ENCODE measurements at places on chromosomes 2 and 18. TPM values are rescaled to one million over a fixed set of nuclear protein-coding genes. Genes with fewer than 3 reads are reported as not detected.

DNA sequence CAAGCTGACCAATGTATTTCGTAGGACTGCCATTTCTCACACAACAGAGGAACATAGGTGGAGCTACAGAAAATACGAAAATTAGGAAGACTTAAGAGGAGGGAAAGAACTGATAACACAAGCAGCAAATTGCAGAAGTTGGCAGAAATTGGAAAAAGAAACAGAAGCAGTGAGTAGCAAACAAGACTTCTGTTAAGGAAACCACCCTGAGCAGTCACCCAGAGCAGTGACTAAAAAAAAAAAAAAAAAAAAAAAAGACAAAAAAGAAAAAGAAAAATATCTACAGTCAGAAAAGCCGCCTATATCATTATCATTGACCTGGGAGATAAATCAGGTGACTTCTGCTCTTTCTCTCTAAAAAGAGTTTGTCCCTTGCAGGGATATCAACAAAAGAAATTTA, 21.4 kb downstream of the STK17B start:
- no peak for DNase-seq
- no peak overlapping the region for H3K4me3 ChIP-seq
- no peaks in the 10 kb centered on the region for H3K36me3 ChIP-seq
- H3K4me1 ChIP-seq: no peaks in the 10 kb centered on the region

GRCh38 chr2:16069663-16069932, 129.2 kb downstream of the MYCN start:
- H3K4me3 ChIP-seq: no peak overlapping the region
- no peak for DNase-seq

The DLGAP1 gene
- total RNA-seq: 42.2 TPM

The GKN1 gene
- total RNA-seq: not detected

The NCK2 gene
- total RNA-seq: 39.0 TPM

DNA sequence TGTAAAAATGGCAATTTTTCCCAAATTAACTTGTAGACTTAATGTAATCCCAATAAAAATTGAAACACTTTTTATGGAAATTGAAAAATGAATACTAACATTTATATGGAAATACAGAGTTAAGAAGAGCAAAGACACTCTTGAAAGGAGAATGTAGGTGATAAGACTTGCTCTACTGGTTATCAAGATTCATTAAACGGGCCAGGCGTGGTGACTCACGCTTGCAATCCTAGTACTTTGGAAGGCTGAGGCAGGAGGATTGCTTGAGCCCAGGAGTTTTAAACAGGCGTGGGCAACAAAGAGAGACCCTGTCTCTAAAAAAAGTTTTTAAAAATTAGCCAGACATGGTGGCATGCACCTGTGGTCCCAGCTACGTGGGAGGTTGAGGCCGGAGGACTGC, 29.5 kb upstream of the ZNF396 start:
- no peaks in the 10 kb centered on the region for H3K36me3 ChIP-seq
- no peaks in the 10 kb centered on the region for H3K27me3 ChIP-seq
- DNase-seq: no peak
- H3K27ac ChIP-seq: no peak overlapping the region

GRCh38 chr2:238818561-238818960, 29.3 kb upstream of the TWIST2 start:
- H3K27ac ChIP-seq: no peak overlapping the region
- no peaks in the 10 kb centered on the region for H3K4me1 ChIP-seq

DNA sequence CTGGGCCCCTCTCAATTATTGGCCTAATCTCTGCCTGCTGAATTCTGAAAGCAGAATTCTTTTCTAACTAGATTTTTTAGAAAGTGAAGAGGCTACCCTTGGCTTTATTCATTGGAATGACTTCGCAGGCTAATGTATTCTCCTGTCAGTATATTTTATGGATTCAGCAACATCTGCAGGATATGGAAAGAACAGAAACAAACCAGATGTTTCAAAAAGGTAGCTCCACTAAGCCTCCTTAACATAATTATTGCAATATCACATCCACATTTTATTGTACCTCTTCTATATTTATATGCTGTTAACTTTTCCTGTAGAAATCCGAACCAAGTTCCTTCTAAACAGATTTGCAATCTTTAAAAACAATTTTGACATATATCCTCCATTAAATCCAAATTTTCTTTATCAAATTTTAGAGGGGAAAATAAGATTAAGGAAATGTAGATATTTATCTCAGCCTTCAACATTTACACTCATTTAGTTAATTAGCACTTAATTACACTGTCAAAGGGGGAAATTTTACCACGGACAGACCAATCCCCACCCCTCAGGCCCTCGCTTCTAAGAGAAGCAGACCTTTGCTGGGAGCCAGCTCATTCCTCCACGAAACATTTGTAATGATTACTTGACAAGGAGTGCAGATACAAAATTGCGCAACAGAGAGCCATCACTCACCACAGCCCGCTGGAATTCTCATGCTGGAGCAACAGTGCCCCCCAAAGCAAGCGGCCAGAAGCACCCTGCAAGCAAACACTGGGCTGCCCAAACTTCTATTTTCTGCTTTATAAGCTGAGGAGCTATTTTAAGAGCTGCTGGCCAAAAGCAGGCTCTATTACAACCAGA, 253.4 kb downstream of the ETAA1 start:
- H3K27me3 ChIP-seq: no peaks in the 10 kb centered on the region
- DNase-seq: peak; percentile 54
- no peaks in the 10 kb centered on the region for H3K36me3 ChIP-seq
- H3K4me3 ChIP-seq: no peak overlapping the region
- H3K4me1 ChIP-seq: no peaks in the 10 kb centered on the region

DNA sequence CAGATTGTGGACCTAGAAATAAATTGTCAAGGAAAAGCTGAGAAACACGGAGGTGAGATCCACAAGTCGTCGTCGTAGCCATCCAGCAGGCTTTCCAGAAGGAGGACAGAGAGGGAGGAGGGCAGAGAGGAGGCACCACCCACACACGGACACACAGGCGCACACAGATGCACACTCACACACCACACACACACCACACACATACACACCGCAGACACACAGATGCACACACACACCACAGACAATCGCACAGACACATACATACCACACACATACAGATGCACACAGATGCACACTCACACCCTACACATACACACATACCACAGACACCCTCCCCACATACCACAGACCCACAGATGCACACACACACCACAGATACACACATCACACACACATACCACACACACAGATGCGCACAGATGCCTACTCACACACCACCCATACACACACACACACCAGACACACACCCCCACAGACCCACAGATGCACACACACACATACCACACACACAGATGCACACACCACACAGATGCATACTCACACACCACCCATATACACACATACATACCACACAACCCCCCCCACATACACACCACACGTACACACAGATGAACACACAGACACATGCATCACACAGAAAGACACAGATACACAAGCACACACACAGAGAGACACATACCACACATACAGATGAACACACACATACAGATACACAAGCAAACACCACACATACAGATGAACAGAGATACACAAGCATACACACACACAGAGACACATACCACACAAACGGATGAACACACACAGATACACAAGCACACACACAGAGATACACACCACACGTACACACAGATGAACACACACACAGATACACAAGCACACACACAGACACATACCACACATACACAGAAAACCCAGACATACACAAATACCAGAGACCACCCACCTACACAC, 12.7 kb upstream of the BOK start:
- peaks cover 5% of the 10 kb centered on the region for H3K4me1 ChIP-seq
- no peak overlapping the region for H3K4me3 ChIP-seq
- H3K36me3 ChIP-seq: no peaks in the 10 kb centered on the region
- no peak for DNase-seq
- H3K27me3 ChIP-seq: no peaks in the 10 kb centered on the region

- DNase-seq: no peak
- H3K27me3 ChIP-seq: no peaks in the 10 kb centered on the region
- H3K36me3 ChIP-seq: no peaks in the 10 kb centered on the region
- H3K4me1 ChIP-seq: no peaks in the 10 kb centered on the region
- H3K27ac ChIP-seq: no peak overlapping the region
- no peak overlapping the region for H3K4me3 ChIP-seq
These were observed 88.4 kb downstream of the DSEL start for GRCh38 chr18:67428158-67428557.

DNA sequence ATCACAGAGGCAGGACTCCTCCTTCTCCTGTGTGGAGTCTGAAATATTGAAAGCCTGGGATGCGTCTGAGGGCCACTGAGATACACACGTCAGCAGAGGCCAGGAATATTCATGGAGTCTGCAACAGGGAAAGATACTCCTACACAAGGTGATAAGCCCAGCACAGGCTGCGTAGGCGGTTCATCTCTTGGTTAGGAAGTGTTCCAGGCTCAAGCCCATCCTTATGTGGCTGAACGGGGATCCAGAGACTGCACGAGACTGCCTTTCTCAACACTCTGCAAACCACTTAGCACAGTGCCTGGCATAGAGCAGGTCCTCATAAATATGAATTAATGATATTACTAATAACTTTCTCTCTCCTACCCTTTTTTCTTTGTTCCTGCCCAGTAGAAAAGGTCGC, 29.2 kb upstream of the AGPS start:
- no peak overlapping the region for H3K4me3 ChIP-seq
- H3K27ac ChIP-seq: no peak overlapping the region
- H3K36me3 ChIP-seq: no peaks in the 10 kb centered on the region

DNA sequence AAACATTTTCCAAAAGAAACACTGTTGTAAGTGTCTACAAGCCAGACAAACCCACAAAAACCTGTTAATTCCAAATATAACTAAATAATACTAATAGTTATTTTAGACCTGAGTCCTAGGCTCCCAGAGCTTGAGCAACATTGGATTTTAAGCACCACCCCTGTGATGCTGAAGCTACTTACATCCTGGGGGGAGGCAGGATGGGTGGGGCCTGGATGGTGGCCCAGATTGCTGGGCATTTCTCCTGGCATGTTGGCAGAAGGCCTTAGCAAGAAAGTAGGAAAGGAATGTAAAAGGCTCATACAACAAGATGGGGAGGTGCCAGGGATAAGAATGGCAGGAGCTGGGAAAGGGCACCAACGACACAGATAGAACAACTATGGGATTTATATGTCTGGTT, 50.7 kb upstream of the OTX1 start:
- no peak overlapping the region for H3K27ac ChIP-seq
- no peaks in the 10 kb centered on the region for H3K4me1 ChIP-seq
- no peaks in the 10 kb centered on the region for H3K27me3 ChIP-seq
- H3K4me3 ChIP-seq: no peak overlapping the region
- no peak for DNase-seq

The DSG1 gene
- total RNA-seq: 5.5 TPM

The LIMS3 gene
- total RNA-seq: 6.6 TPM

The GRB14 gene
- 0.14 TPM for total RNA-seq

The KLHL30 gene
- 1.9 TPM for total RNA-seq

The CNGA3 gene
- 1.1 TPM for total RNA-seq

- H3K4me1 ChIP-seq: peaks cover 11% of the 10 kb centered on the region
- peaks cover 5% of the 10 kb centered on the region for H3K27me3 ChIP-seq
- DNase-seq: no peak
These were observed 622 bp downstream of the LRP2 start for GRCh38 chr2:169361706-169362117.

The CIB4 gene
- total RNA-seq: not detected

- H3K4me3 ChIP-seq: peak overlapping the region; percentile 83
- DNase-seq: peak; percentile 12
- H3K27ac ChIP-seq: peak overlapping the region; percentile 93
- H3K36me3 ChIP-seq: no peaks in the 10 kb centered on the region
These were observed 1.1 kb downstream of the MEMO1 start for GRCh38 chr2:32009516-32010256.
